ENCODE measurements at places on chromosomes 16 and 17.

- DNase-seq = no peak
These were observed 18.9 kb upstream of the GINS2 start for GRCh38 chr16:85707528-85708095.

DNA sequence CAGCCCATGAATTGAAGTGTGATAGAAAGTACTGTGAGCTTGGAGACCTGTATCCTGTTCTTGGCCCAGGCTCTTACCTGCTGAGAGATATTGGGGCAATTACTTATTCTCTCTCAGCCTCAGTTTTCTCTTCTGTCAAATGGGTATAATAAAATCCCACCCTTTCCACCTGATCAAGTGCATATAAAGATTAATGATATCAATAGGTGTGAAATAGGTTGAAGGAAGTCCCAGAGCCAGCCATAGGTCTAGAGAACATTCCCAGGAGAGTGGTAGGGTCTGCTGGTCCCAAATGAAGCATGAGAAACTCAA lies 81.2 kb downstream of the GNAO1 start:
- no peak for DNase-seq

DNA sequence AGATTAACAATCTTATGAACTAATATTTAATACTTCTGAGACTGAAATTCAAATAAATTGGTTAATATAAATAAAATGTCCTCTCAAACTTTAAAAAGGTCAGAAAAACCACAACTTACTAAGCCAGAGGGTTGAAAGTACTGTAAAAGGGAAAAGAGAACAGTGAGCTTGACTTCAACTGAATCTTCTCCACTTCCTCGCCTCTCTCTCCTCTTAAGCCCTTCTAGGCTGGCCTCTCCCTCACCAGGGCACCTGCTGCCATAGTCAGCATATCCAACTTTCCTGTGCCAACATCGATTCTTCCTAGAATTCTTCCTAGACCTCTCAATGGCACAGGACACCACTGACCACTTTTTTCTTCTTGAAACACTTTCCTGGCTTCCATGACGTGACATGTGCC lies 19.4 kb downstream of the GNA13 start:
- no peak for DNase-seq

DNA sequence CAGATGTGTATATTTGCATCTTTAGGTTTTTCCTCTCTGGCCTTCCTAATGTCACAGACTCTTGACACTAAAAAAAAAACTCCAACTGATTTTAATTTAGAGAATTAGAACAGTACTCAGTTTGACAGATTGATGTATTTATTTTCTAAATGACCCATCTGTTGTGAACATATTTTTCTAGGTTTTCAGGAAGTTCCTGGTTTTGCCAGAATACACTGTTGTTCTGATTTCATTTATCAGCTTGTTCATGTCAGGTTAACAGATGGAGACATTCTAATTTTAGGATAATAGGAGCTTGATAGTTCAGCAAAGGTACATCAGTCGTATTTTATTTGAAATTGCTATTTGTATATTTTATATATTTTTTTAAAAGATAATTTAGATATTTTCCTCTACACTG lies 133.4 kb downstream of the TANC2 start:
- no peak for DNase-seq

DNA sequence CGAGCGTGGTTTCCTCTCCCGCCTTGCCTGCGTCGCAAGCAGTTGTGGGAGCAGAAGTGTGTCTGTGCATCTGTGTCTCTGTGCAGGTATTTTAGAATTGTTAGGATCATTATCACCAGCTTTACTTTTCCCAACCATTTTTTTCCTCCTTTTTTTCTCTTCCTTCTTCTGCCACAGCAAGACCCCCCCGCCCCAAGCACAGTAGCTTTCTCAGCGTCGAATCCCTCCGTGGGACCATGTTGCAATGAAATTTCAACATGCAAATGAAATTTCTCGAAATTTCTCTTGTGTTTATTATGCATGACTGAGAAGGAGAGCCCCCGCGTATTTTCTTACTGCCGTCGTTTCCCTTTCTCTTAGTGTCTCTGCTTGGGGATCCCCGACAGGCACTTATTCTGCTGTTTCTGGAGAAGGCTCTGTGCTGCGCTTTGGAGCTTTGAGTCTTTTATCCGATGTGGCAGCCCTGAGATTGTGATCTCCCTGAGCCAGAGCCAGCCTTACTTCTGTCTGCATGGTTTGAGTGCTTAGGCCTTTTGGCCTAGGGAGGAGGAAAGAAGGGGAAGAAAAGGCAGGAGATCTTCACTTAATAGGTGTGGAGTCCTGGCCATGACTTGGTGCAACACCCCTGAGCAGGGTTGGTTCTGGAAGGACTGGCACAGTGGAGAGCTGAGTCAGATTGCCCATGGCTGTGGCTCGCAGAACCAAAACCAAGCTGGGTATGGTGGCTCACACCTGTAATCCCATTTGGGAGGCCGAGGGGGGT lies 5.0 kb downstream of the ARMC7 start:
- DNase-seq = no peak
